ENCODE measurements at places on chromosomes 2 and 18.

DNA sequence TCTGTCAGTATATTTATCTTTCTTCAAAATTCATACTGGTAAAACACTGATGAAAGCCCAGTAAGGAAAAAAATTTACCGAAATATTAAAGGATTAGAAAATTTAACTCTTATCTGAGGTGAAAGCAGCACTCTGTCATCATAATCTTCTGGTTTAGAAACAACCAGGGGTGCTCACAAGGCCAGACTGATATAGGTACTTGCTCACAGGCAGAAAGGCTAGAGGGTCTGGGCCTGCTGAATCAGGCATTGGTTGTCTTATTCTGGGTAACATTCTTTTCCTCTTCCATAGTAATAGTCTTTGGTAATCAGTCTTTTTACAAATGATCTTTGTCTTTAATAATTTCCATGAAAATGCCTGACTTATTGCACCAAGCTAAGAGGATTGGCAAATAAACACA lies 221.4 kb upstream of the TFPI start:
- no peak overlapping the region for H3K27ac ChIP-seq
- DNase-seq, result no peak
- no peak overlapping the region for H3K4me3 ChIP-seq

DNA sequence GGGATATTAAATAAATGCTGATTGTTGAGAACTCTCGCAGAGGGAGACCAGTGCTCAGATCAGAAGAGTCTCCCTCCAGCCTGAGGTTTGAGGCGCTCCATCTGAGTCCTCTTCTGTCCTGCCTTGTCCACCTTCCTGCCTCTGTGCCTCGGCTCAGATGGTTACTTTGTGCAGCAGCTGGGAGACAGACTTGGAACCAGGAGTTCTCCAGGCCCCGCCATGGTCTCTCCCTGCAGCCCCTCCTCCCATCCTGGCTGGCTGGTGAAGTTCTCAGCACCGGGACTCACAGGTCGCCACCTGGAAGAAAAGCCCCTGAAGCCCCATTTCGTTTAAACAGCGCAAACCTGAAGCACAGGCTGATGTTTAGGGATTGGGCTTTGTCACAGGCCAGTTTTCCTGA lies 60.6 kb downstream of the DDX1 start:
- no peaks in the 10 kb centered on the region for H3K36me3 ChIP-seq
- no peak overlapping the region for H3K4me3 ChIP-seq
- H3K27ac ChIP-seq, result no peak overlapping the region
- no peaks in the 10 kb centered on the region for H3K27me3 ChIP-seq

DNA sequence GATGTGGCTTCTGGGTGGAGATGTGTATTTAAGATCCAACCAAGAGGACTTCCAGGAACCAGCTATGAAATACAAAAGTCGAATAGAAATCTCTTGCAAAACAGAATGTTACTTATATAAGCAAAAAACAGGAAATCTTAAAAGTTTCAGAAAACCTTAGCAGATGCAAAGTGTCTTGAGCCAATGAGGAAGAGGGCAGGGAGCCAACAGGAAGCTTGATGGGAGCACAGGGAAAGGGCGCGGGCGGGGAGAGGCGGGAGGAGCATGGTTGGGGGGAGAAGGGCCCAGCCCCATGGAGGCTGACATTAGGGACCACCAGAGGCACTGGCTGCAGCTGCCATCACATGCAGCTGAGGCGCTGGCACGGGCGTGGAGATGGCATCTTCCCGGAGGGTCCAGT lies 203.3 kb downstream of the SNTG2 start:
- no peak overlapping the region for H3K27ac ChIP-seq
- H3K4me3 ChIP-seq, result no peak overlapping the region
- H3K27me3 ChIP-seq, result no peaks in the 10 kb centered on the region
- no peaks in the 10 kb centered on the region for H3K4me1 ChIP-seq
- H3K36me3 ChIP-seq, result no peaks in the 10 kb centered on the region
- DNase-seq, result no peak

GRCh38 chr2:130847776-130848525 lies 11.2 kb downstream of the ARHGEF4 start:
- H3K36me3 ChIP-seq, result no peaks in the 10 kb centered on the region
- no peak overlapping the region for H3K27ac ChIP-seq

DNA sequence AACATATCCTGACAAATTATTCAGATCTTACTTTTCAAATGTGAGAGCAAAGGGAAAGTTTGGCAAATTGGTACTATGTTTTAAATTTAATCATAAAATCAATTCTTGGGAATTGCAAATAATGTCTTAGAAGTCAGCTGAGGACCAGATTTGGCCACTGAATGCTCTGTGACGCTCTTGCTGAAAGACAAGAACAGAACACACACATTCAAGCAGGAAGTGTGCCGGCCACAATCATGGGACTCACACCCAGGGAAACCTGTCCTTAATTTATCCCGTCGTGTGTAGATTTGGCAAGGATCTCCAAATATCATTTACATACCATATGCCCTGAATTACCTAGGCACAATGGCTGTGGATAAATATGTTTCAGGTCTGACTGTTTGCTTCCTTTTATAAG lies 253.1 kb downstream of the TCF4 start:
- no peak for DNase-seq
- peak overlapping the region; percentile 40 for H3K27ac ChIP-seq
- H3K4me3 ChIP-seq, result no peak overlapping the region
- H3K4me1 ChIP-seq, result no peaks in the 10 kb centered on the region
- H3K27me3 ChIP-seq, result no peaks in the 10 kb centered on the region
- H3K36me3 ChIP-seq, result no peaks in the 10 kb centered on the region

GRCh38 chr2:84302513-84303412 lies 156.3 kb downstream of the SUCLG1 start:
- no peak overlapping the region for H3K27ac ChIP-seq
- H3K4me3 ChIP-seq, result no peak overlapping the region
- no peak for DNase-seq
- no peaks in the 10 kb centered on the region for H3K36me3 ChIP-seq

DNA sequence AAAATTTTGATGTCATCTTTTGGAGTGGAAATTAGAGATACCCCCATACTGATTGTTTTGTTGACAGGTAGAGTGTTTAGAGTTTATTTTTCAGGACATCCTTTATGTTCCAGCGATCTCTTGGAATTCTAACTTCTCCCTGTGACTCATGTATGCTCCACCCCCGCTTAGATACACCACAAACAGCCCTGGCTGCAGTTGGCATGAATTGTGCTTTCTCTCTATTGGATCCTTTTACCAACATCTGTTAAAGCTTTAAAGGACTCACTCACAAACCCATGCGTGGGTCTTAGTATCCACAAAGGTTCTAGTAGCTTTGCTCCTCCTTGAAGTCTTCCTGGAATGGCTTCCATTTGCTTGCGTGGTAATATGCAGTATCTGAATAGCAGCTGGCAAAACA lies 409.5 kb upstream of the POU3F3 start:
- no peaks in the 10 kb centered on the region for H3K4me1 ChIP-seq
- no peaks in the 10 kb centered on the region for H3K36me3 ChIP-seq
- no peak for DNase-seq
- H3K27me3 ChIP-seq, result no peaks in the 10 kb centered on the region

- H3K27ac ChIP-seq, result no peak overlapping the region
- no peaks in the 10 kb centered on the region for H3K27me3 ChIP-seq
- H3K36me3 ChIP-seq, result no peaks in the 10 kb centered on the region
- no peak overlapping the region for H3K4me3 ChIP-seq
Measured at GRCh38 chr18:10047237-10047636, 133.4 kb downstream of the VAPA start.

DNA sequence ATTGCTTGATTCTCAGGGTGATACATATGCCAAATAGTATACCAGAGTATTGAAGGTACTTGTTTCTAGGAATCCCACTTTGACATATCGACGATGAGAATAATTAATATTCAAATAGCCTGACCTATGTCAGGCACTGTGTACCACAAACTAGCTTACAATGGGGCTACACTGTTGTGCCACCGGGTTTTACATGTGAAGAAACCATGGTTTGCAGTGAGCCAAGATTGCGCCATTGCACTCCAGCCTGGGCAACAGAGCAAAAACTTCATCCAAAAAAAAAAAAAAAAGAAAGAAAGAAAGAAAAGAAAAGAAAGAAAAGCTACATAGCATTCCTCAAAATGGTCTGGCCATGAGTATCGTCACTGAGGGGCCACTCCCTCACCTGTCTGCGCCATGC lies 25.5 kb downstream of the GYPC start:
- H3K4me3 ChIP-seq, result no peak overlapping the region
- no peaks in the 10 kb centered on the region for H3K36me3 ChIP-seq
- no peaks in the 10 kb centered on the region for H3K27me3 ChIP-seq
- H3K4me1 ChIP-seq, result no peaks in the 10 kb centered on the region
- no peak overlapping the region for H3K27ac ChIP-seq

- no peaks in the 10 kb centered on the region for H3K4me1 ChIP-seq
- DNase-seq, result no peak
- H3K4me3 ChIP-seq, result no peak overlapping the region
- H3K27ac ChIP-seq, result no peak overlapping the region
Measured at GRCh38 chr2:55239656-55240222, 7.3 kb downstream of the RPS27A start.

DNA sequence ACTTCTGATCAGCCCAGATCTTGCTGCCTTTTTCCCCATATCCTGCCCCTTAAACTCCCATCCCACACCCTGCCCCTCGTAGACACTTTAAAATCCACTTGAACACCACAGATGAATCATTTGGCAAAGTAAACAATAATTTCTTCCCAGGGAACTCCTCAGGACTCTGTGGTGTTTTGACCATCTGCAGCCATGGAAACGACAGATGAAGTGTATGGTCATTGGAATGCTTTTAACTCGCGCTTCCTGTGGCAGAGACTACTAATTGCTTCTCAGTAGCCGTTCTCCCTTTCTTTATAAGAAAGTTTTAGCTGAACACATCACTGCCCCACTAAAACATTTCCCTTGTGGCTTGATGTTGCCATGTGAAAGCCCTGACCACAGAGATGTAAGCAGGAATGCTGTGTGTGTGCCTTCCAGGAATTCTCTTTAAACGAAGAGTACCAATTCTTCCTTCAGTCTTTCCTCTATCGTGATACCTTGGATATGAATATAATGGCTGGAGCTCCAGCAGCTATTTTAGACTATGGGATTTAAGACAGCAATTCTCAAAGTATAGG lies 92.7 kb upstream of the PARD3B start:
- no peaks in the 10 kb centered on the region for H3K27me3 ChIP-seq
- DNase-seq, result peak; percentile 55
- no peak overlapping the region for H3K4me3 ChIP-seq
- H3K36me3 ChIP-seq, result no peaks in the 10 kb centered on the region

DNA sequence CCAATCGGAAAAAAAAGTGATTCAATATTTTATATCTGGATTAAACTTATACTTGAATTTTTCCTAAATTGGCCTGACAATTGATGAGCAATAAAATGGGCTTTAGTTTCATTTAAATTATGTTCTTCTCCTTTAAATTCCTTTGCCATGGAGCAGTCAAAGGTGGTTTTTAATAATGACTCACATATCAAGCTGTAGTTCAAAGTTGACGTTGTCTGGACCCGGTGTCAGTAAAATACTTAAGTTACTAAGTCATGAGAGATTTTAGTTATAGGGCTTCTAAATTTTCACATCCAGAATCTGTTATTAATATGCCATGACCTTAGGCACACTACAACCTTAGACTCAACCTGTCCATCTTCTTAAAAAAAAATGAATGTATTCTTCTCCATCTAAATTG lies 62.5 kb downstream of the CDH2 start:
- no peak overlapping the region for H3K27ac ChIP-seq
- no peaks in the 10 kb centered on the region for H3K4me1 ChIP-seq
- H3K36me3 ChIP-seq, result no peaks in the 10 kb centered on the region
- DNase-seq, result no peak

GRCh38 chr2:37472959-37473358 lies 128.5 kb downstream of the QPCT start:
- H3K27me3 ChIP-seq, result no peaks in the 10 kb centered on the region
- H3K4me3 ChIP-seq, result no peak overlapping the region
- H3K36me3 ChIP-seq, result no peaks in the 10 kb centered on the region
- no peak for DNase-seq

- H3K4me1 ChIP-seq, result no peaks in the 10 kb centered on the region
- no peak for DNase-seq
- no peak overlapping the region for H3K27ac ChIP-seq
- no peaks in the 10 kb centered on the region for H3K27me3 ChIP-seq
- H3K4me3 ChIP-seq, result no peak overlapping the region
Measured at GRCh38 chr18:46621871-46622270, 35.1 kb downstream of the LOXHD1 start.

DNA sequence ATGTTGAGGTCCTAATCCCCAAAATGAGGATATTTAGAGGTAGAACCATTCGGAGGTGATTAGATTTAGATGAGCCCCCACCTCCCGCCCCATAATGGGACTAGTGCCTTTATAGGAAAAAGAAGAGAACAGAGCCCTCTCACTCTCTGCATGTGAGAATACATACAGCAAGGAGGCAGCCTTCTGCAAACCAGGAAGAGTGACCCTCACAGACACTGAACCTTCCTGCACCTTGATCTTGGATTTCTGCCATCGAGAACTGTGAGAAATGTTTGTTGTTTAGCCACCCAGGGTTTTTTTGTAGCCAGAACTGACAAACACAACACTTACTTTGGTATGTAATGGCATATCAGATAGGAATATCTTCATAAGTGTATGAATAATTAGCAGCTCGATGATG lies 83.7 kb downstream of the XIRP2 start:
- no peak overlapping the region for H3K27ac ChIP-seq
- no peak for DNase-seq
- H3K4me1 ChIP-seq, result no peaks in the 10 kb centered on the region
- H3K4me3 ChIP-seq, result no peak overlapping the region
- H3K36me3 ChIP-seq, result no peaks in the 10 kb centered on the region

- no peak overlapping the region for H3K27ac ChIP-seq
- H3K27me3 ChIP-seq, result no peaks in the 10 kb centered on the region
- no peaks in the 10 kb centered on the region for H3K36me3 ChIP-seq
- H3K4me1 ChIP-seq, result no peaks in the 10 kb centered on the region
- no peak overlapping the region for H3K4me3 ChIP-seq
- no peak for DNase-seq
Measured at GRCh38 chr2:171763602-171764001, 76.3 kb downstream of the DYNC1I2 start.

DNA sequence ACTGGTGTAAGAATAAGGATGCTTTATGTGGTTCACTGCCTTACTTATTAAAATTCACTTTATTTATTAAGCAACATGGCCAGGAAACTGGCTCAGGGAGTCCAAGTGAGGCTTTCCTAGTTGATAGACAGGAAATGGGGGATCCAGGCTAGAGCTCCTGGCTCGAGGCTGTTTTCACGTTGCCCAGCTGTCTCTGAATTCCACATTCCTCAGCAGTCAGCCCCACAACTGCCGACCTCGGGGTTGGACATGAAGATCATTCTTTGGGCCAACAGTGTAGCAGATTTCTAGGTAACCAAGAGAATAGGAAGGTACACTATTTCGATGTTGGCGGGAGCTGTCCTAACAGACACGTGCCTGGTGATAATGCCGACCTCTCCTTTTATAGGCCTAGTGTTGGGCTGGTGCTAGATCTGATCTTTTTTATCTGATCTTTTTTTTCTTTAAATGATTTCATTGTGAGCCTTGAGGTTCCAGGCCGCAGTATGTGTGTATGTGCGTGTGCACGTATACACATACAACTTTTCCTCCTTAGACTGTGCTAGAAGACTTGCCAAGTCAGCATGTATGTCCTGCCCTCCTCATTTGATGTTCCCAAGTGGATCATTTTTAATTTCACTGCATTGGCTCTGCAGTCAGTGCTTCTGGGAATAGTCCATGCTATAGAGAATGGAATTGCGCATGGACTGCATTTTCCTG lies 103.5 kb downstream of the CABLES1 start:
- peaks cover 13% of the 10 kb centered on the region for H3K4me1 ChIP-seq
- no peaks in the 10 kb centered on the region for H3K27me3 ChIP-seq
- peak overlapping the region; percentile 91 for H3K27ac ChIP-seq
- H3K4me3 ChIP-seq, result no peak overlapping the region
- no peak for DNase-seq

Measured in breast epithelium (tissue), 4 donors.